Suprapubic skin (tissue), 4 donors: ENCODE measurements at places on chromosomes 6 and 20.
A peak's percentile ranks its signal among the peaks of the same experiment; 100 is the strongest.

DNA sequence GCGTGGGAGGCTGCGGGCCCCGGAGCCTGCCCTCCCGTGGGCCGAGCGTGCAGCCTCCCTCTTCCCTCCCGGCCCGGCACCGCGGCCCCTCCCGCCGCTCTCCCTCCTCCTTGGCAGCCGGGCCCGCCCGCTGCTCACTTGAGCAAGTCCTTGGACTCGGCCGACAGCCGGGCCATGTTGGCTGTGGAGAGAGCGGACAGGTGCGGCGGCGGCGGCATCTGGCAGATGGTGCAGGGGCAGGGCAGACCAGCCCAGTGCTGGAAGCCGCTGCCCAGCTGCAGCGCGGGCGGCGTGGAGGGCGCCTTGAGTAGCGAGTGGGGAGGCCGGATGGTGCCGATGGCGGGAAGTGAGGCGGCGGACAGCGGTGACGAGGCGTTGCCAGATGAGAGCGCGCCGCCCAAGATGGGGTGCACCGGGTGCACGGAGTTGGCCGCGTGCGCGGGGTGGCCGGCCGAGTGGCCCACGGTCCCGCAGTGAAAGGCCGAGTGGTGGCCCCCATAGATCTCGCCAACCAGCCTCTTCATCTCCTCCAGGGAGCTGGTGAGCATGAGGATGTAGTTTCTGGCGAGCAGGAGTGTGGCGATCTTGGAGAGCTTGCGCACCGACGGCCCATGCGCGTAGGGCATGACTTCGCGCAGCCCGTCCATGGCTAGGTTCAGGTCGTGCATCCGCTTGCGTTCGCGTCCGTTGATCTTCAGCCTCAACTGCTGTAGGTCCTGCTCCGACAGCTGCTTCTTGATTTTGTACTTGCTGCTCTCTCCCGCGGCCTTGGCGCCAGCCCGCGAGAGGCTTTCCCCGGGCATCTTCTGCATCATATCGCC lies 766 bp downstream of the OLIG3 start:
- H3K27me3 ChIP-seq, result peaks cover 100% of the 10 kb centered on the region
- no peak for DNase-seq
- peak overlapping the region; percentile 29 for H3K4me3 ChIP-seq
- no peaks in the 10 kb centered on the region for H3K36me3 ChIP-seq

GRCh38 chr6:56193846-56194245 lies 53.5 kb downstream of the COL21A1 start:
- no peaks in the 10 kb centered on the region for H3K36me3 ChIP-seq
- H3K27me3 ChIP-seq, result no peaks in the 10 kb centered on the region
- no peak for DNase-seq
- H3K4me1 ChIP-seq, result no peaks in the 10 kb centered on the region

DNA sequence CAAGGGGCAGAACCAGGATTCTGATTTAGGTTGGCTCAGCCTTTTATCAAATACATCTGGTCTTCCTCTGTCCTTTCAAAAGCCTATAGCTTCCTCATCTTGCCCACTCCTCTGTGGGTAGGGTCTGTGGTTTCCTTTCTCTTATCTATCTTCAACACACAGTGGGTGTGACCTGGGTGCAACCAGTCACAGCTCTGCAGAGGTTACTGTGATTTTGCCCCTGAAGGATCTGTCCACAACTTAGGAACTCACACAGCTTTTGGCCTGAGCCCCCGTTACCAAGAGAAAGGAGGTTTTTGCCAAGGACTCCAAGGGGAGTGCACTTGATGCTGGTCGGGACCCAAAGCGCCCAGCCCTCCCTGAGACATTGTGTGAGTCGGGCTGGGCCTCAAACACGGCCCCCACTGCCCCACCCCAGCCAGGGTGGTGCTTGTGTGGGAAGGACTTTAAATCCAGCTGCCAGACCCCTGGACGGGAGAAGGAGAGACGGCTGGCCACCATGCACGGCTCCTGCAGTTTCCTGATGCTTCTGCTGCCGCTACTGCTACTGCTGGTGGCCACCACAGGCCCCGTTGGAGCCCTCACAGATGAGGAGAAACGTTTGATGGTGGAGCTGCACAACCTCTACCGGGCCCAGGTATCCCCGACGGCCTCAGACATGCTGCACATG lies at the start of gene PI16:
PI16 (plus strand) TSS at position 477 of the 670 bp plus-strand sequence; CDS start at position 500, 23 bp downstream.
- peak; percentile 55 for DNase-seq
- peak within 1 kb of the TSS; percentile 20 for H3K4me3 ChIP-seq
- H3K27ac ChIP-seq, result peak within 1 kb of the TSS; percentile 2
- H3K27me3 ChIP-seq, result no peaks in the 10 kb centered on the region
- no peaks in the 10 kb centered on the region for H3K36me3 ChIP-seq
- H3K4me1 ChIP-seq, result peaks cover 40% of the 10 kb centered on the region

DNA sequence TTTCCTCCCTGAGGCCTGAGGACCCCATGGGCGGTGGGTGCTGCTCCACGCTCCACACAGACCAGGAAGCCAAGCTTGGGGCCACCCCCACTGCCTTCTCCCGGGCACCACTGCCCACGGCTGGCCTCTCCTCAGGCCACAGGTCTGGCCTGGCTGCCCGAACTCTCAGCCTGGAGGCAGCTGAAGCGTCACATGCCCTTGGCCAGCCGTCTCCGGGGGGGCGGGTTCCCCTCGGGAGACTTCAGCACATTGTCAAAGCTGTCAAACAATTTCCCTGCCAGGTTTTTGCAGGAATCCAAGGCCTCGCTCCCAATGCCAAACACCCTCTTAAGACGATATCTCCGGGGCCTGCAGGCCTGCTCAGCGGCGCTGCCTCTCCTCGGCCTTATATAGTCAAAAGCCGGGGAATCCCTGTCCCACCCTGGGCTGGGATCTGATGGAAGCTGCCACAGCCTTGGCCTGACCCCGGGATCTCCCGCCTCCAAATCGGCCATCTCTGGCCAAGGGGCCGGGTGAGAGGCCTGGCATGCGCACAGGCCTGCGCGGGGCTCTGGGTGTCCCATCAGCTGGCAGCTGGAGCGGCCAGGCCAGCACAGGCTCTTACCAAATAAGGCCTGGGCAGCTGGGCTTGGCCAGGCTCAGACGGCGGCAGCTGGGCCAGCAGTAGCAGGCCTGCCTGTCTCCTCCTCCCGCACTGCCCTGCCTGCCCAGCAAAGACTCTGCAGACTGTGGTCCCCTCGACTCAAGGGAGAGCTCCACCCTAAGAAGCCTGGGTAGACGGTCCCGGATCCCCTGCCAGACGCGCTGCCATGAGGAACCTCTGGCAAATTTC lies 49.7 kb downstream of the RBM38 start:
- H3K4me1 ChIP-seq, result peaks cover 37% of the 10 kb centered on the region
- no peaks in the 10 kb centered on the region for H3K36me3 ChIP-seq
- no peaks in the 10 kb centered on the region for H3K27me3 ChIP-seq
- peak overlapping the region; percentile 79 for H3K27ac ChIP-seq

DNA sequence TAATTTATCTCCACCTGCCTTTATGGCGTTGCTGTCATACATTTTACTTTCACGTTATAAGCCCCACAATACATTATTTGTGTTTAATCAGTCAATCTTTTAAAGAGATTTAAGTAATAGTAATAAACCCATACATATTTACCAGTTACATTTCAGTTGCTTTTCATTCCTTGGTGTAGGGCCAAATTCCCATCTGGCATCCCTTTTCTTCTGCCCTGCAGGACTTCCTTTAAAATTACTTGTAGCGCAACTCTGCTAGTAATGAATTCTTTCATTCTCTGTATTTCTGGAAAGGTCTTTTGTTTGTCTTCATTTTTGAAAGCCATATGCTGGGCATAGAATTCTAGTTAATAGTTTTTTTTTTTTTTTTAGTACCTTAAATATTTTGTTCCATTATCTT lies 24.9 kb downstream of the ZNF334 start:
- H3K27me3 ChIP-seq, result peaks cover 24% of the 10 kb centered on the region
- DNase-seq, result no peak

DNA sequence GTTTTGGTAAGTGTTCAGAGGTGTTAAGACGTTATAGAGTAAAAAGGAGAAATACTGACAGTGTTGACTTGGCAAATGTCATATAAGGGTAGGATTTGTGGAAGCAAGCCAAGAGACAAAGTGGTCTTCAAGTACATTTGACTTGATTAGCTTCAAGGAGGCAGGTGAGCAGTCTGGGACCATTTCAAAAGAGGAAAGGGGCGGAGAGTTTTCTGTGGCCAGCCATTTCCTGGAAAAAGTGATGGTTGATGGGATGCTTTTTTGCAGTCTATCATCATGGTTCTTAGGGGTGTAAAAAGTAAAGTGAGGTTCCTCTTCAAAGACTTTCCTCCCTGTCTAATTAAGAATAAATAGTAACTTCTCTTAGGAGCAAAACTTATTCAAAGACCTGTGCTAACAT lies 28.7 kb downstream of the FKBP1A start:
- no peaks in the 10 kb centered on the region for H3K4me1 ChIP-seq
- DNase-seq, result no peak
- no peak overlapping the region for H3K27ac ChIP-seq
- H3K36me3 ChIP-seq, result peaks cover 36% of the 10 kb centered on the region
- no peak overlapping the region for H3K4me3 ChIP-seq

DNA sequence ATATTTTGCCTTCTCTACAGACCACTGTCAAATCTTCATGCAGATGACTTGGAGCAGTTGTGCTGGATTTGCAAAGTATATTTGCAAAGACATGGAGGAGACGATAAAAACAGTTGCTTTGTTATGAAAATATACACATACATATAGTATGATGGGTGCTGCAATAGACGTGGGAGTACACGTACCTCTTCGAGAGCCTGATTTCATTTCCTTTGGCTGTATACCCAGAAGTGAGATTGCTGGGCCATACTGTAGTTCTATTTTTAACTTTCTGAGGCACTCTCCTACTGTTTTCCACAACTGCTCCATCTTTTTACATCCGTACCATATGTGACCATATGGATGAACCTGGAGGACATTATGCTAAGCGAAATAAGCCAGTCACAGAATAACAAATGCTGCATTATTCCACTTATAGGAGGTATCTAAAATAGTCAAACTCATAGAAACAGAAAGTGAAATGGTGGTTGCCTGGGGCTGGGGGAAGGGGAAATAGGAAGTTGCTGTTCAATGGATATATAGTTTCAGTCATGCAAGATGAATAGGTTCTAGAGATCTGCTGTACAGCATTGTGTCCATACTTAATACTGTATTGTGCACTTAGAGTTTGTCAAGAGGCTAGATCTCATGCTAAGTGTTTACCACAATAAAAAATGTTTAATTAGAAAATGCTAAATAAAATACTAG lies 223.8 kb downstream of the HAO1 start:
- no peaks in the 10 kb centered on the region for H3K36me3 ChIP-seq
- no peak overlapping the region for H3K27ac ChIP-seq
- no peaks in the 10 kb centered on the region for H3K27me3 ChIP-seq
- no peak for DNase-seq
- no peak overlapping the region for H3K4me3 ChIP-seq

DNA sequence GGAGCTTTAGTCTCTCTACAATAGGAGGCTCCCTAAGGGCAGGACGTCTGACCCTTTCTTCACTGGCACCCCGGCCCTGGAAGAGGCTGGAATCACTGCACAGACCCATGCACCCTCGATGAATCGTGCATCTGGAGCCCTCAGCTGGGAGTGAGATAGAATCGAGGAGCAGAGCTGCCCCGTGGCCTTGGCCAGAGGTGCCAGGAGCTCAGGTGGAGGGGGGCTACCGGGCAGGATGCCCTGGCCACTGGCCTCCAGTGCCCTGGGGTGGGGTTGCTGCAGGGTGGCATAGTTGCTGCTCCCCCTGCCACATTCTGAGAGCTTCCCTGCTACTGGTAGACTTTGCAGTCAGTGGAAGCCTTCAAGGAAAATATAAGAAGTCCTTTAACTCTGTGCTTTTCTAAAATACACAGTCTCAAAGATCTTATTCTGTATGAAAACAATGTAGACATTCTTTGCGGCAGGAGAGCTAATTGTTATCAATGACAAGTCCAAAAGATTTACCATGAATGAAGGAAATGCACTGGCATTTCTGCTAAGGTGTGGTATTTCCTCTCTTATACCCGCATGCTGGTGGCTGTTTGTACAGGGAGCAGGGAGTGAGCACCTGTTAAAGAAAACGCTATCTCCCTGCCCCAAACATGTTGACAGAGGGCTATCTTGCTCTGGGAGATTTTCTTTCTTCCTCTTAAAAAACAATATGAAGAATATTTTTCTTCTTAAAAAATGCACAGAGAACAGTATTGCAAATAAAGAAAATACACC lies 122.8 kb downstream of the C6orf118 start:
- H3K4me1 ChIP-seq, result no peaks in the 10 kb centered on the region
- DNase-seq, result no peak
- H3K36me3 ChIP-seq, result no peaks in the 10 kb centered on the region
- H3K27ac ChIP-seq, result no peak overlapping the region
- H3K27me3 ChIP-seq, result no peaks in the 10 kb centered on the region
- no peak overlapping the region for H3K4me3 ChIP-seq

- no peaks in the 10 kb centered on the region for H3K36me3 ChIP-seq
- H3K27ac ChIP-seq, result no peak overlapping the region
- no peak overlapping the region for H3K4me3 ChIP-seq
- peaks cover 3% of the 10 kb centered on the region for H3K4me1 ChIP-seq
- DNase-seq, result no peak
Measured at GRCh38 chr6:107079429-107079828, 35.9 kb downstream of the BEND3 start.

GRCh38 chr6:39430871-39431523 lies 108.5 kb upstream of the KCNK16 start:
- no peaks in the 10 kb centered on the region for H3K27me3 ChIP-seq
- DNase-seq, result peak; percentile 83
- peak overlapping the region; percentile 62 for H3K27ac ChIP-seq
- H3K36me3 ChIP-seq, result no peaks in the 10 kb centered on the region
- no peak overlapping the region for H3K4me3 ChIP-seq

- no peaks in the 10 kb centered on the region for H3K27me3 ChIP-seq
- no peak for DNase-seq
- H3K4me3 ChIP-seq, result no peak overlapping the region
- no peaks in the 10 kb centered on the region for H3K36me3 ChIP-seq
Measured at GRCh38 chr20:38250609-38251008, 9.9 kb downstream of the KIAA1755 start.

- no peaks in the 10 kb centered on the region for H3K4me1 ChIP-seq
- no peaks in the 10 kb centered on the region for H3K36me3 ChIP-seq
- no peak for DNase-seq
- no peaks in the 10 kb centered on the region for H3K27me3 ChIP-seq
- no peak overlapping the region for H3K27ac ChIP-seq
- H3K4me3 ChIP-seq, result no peak overlapping the region
Measured at GRCh38 chr6:48099713-48100587, 11.0 kb downstream of the PTCHD4 start.

GRCh38 chr20:7959484-7959883 lies 19.2 kb upstream of the HAO1 start:
- H3K36me3 ChIP-seq, result no peaks in the 10 kb centered on the region
- H3K4me1 ChIP-seq, result no peaks in the 10 kb centered on the region
- no peak overlapping the region for H3K27ac ChIP-seq
- H3K4me3 ChIP-seq, result no peak overlapping the region

- H3K36me3 ChIP-seq, result peaks cover 19% of the 10 kb centered on the region
- H3K27ac ChIP-seq, result no peak overlapping the region
- no peak overlapping the region for H3K4me3 ChIP-seq
- H3K27me3 ChIP-seq, result no peaks in the 10 kb centered on the region
- DNase-seq, result no peak
Measured at GRCh38 chr20:1907586-1907985, 12.4 kb downstream of the SIRPA start.

- H3K27ac ChIP-seq, result no peak overlapping the region
- H3K27me3 ChIP-seq, result no peaks in the 10 kb centered on the region
- DNase-seq, result no peak
- H3K36me3 ChIP-seq, result no peaks in the 10 kb centered on the region
- peaks cover 33% of the 10 kb centered on the region for H3K4me1 ChIP-seq
Measured at GRCh38 chr6:128511506-128511905, 8.9 kb downstream of the PTPRK start.

GRCh38 chr20:22496817-22497216 lies 87.6 kb downstream of the FOXA2 start:
- H3K27ac ChIP-seq, result no peak overlapping the region
- H3K36me3 ChIP-seq, result no peaks in the 10 kb centered on the region
- H3K27me3 ChIP-seq, result peaks cover 10% of the 10 kb centered on the region
- H3K4me1 ChIP-seq, result no peaks in the 10 kb centered on the region
- no peak for DNase-seq

- H3K27me3 ChIP-seq, result no peaks in the 10 kb centered on the region
- H3K4me3 ChIP-seq, result no peak overlapping the region
- H3K4me1 ChIP-seq, result peaks cover 5% of the 10 kb centered on the region
- no peak overlapping the region for H3K27ac ChIP-seq
Measured at GRCh38 chr20:13229538-13229937, 8.5 kb downstream of the ISM1 start.
